Stimulated activated memory B cell treated with anti-CD40 and anti-IgM and Interleukin-4, amounts not matched to agents 10 μg/mL and 1 μg/mL and 100 μg/mL, for 72 hours (primary cell): ENCODE measurements at places on chromosomes 5 and 9.

DNA sequence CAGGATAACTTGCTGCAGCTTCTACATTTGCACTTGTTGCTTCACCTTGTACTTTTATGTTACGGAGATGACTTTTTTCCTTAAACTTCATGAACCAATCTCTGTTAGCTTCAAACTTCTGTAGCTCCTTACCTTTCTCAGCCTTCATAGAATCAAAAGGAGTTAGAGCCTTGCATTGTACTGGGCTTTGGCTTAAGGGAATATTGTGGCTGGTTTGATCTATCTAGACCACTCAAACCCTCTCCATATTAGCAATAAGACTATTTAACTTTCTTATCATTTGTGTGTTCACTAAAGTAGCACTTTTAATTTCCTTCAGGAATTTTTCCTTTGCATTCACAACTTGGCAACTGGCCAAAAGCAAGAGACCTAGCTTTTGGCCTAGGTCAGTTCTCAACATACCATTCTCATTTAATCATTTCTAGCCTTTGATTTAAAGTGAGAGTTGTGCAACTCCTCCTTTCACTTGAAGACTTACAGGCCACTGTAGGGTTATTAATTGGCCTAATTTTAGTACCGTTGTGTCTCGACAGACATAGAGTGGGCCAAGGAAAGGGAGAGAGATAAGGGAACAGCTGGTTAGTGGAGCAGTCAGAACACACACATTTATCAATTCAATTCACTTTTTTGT is 63.7 kb downstream of the SHOC1 start:
- no peak for ATAC-seq

DNA sequence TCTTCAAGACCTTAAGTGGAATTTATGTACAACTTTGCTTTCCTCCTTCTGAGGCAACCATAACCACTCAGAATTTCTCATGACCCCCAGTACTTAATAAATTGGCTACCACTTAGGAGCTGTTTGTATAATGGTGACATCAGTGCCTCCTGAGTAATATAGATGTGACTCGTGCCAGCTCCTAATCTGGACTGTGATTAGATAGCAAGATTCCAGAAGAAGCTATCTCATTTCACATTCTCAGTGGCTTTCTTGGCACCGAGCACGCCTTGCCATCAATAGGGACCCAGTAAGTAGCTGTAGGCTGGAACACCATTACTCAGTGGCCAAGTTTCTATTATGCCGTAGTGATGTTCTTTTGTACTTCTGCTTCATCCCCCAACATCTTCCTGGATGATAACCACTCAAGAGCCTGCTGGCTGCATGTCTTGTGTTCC is 228.8 kb downstream of the CD180 start:
- ATAC-seq, result no peak

- ATAC-seq, result peak; percentile 39
These were observed at the start of gene TRPM6 for GRCh38 chr9:74887041-74887980. Gene TRPM6, minus strand, starts transcription at chr9:74887921. Its CDS starts 65 bp downstream, at chr9:74887856.

- peak; percentile 89 for ATAC-seq
These were observed 17.7 kb downstream of the MARVELD2 start for GRCh38 chr5:69432412-69433206.

DNA sequence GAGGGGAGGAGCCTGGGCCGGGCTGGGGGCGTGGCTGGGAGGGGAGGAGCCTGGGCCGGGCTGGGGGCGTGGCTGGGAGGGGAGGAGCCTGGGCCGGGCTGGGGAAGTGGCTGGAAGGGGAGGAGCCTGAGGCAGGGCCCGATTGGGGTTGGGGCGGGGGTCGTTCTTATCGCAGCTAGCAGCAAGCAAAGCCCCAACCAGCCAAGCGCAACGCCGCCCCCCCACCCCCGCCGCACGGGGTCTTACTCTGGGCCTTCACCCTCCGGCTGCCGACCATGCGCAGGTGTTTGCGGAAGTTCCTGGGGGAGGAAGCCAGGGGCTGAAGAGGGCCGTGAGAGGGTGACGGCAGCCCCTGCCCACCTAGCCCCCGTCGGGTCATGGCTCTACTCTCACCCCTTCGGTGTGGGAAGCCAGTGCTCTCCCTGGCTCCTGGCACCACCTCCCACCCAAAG is 5.0 kb downstream of the NSMF start:
- peak; percentile 22 for ATAC-seq

- ATAC-seq, result no peak
These were observed 2.4 kb downstream of the CARD19 start for GRCh38 chr9:93098236-93098946.

- no peak for ATAC-seq
These were observed 297.7 kb downstream of the MSX2 start for GRCh38 chr5:175021841-175022625.

DNA sequence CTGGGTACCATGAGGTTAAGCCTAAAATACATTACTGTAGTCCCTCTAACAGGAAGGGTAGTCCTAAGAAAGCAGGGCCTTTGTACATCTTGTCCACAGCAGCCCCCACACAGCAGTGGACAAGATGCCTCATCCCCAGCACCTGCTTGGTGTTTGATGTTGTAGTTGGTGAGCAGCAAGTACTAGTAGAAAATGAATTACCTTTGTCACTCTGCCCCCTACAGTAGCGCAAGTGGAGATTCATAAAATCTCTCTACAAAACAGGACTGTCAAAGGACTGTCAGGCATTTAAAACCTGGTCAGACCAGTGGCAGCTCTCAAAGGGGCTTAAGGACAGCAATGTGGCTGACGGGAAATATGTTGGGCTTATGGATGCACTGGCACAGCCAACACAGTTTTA is 122.5 kb downstream of the TMEM174 start:
- ATAC-seq, result no peak

- ATAC-seq, result no peak
These were observed 34.0 kb downstream of the KIAA1958 start for GRCh38 chr9:112520656-112521055.

GRCh38 chr5:167953151-167953798 is 338.2 kb upstream of the WWC1 start:
- ATAC-seq, result no peak

GRCh38 chr5:914612-915011 is 21.9 kb downstream of the TRIP13 start:
- no peak for ATAC-seq

GRCh38 chr5:61330341-61330844 is 1.7 kb upstream of the ZSWIM6 start:
- ATAC-seq, result no peak

DNA sequence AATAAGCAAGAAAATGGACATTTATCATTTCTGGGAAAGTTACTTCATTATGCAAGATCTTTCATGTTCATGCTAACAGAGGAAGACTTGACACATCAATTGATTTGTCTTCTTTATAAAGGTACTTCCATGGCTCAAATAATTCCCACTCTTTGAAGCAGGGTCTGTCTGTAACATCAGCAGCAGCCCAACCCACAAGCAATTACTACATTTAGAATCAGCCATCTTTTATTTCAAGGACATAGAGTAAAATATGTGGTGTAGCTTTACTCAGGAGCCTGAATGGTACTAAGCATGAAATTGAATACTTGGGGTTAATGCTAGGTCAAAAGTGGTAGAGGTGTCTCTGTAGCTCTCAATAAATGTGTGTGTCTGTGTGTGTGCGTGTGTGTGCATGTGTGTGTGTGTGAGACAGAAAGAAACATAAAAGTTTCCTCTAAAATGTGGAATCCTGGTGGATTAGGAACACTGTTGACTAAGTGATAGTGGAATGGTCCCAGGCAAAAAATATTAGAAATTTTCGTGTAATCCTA is 581.1 kb downstream of the CAAP1 start:
- no peak for ATAC-seq

GRCh38 chr9:81789721-81790120 is 100.4 kb upstream of the TLE1 start:
- no peak for ATAC-seq

- ATAC-seq, result no peak
These were observed 20.6 kb downstream of the CLPTM1L start for GRCh38 chr5:1324301-1324700.

DNA sequence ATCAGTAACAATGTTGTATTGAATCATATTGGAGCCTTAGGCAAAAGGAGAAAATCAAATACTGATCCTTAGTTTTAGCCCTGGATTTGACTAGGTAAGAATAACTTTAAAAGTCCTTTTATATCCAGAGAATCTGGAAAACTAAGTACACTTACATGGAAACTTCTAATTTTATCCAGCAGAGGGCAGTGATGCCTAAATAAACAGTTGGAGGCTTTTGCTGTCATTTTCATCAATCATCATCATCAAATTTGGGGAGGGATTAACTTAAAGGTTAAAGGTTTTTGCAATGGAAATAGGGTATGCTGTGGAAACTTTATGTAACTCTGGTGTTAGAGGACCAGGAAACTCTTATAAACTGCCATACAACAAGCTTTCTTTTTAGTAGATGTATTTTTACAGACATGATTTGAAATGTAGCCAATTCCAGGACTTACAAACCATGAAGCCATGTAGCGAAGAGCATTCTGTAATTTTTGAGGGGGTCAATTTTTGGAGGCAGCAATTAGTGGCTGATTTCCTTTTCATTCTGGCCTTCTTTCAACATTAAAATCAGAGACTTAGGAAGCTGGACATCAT is 112.7 kb downstream of the OSTF1 start:
- ATAC-seq, result no peak

DNA sequence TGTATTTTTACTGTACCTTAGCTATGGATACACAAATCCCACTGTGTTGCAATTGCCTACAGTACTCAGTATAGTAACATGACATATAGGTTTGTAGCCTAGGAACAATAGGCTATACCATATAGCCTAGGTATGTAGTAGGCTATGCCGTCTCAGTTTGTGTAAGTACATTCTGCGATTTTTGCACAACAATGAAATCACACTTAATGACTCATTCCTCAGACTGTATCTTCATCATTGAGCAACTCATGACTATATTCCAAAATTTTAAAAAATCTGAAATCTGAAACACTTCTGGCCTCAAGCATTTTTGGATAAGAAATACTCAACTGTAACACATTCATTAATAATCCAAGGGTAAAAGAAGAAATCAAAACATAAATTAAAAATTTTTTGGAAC is 666.8 kb upstream of the GRAMD2B start:
- ATAC-seq, result no peak

DNA sequence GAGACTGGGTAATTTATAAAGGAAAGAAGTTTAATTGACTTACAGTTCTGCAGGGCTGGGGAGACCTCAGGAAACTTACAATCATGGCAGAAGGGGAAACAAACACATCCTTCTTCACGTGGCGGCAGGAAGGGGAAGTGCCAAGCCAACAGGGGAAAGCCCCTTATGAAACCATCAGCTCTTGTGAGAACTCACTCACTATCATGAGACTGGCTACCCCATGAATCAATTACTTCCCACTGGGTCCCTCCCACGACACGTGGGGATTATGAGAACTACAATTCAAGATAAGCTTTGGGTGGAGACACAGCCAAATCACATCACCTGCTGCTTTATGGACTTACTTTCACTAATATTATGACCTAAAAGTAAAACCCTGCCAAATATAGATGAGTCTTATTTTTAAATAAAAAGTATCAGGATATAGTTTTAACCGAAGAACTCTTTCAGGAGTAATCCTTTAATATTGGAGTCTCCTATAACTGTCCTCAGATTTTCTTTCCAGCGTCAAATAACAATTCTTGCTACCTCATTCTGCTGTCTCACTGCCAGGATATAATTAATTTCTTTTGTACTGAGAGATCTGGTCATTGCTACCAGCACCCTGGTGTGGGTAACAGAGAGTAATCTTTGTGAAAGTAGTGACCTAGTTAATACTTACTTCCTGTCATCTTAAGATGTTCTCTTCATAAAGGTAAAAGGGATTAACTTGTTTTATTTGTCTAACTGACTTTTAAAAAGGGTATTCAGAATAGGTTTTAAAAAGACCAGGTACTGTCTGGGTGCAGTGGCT is 68.6 kb downstream of the NLN start:
- ATAC-seq, result peak; percentile 34

GRCh38 chr5:131230406-131230805 is 33.4 kb upstream of the CDC42SE2 start:
- ATAC-seq, result peak; percentile 57

DNA sequence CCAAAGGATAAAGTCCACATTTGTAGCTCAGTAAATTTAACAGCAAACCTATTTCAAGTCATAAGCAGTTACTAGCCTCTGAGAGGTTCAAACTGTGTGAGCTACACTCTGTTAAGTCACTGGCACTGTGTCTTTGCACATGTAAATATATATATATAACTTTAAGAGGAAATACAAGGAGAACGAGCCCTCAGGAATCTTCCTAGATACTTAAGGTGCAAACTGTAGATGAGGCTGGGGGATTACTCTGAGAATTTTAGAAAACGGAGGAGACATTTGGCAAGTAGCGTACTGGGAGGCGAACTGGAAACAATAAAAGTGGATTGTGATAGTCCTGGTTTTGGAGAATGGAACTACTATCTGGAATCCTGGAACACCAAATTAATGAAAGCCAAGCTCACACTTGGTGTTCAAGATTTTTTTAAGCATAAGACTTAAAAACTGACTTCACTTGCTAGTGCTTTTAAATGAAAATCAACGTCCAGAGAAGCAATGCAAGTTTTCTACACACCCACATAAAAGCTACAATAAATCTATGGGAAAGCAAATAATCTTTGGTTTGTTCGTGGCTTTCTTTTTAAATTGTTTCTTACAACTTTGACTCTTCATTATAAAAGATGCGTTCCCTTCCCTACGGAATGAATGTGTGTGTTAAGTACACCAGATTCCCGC is 1057.0 kb upstream of the DMAC1 start:
- ATAC-seq, result no peak

- no peak for ATAC-seq
These were observed 51.3 kb upstream of the IRX4 start for GRCh38 chr5:1934056-1934394.

GRCh38 chr5:128212191-128212806 is 128.7 kb downstream of the SLC12A2 start:
- ATAC-seq, result no peak

DNA sequence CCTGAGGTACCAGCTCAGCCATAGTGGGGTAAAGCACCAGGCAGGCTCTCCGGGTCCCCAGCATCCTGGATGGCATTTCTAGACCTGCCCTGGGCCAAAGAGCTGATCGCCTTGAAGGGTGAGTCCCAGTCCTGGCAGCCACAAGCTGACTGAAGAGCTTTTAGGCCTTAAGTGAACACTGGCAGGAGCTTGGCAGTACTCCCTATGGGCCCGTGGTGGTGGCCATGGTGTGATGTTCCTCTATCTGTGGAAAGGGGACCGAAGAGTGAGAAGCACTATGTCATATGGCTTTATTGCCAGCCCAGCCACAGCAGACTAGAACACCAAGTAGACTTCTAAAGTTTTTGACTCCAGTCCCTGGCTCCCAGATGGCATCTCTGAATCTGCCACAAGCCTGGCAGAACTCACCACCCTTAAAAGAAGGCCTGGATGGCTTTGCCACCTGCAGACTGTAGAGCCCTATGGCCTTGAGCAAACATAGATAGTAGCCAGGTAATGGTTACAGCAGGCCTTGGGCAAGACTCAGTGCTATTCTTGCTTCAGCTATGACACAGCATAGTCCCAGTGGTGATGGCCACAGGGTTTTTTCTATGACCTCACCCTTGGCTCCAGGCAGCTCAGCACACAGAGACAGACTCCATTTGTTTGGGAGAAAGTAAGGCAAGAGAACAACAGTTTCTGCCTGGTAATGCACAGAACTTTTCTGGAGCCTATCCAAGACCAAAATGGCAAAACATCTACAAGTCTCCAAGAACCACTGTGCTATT is 801.5 kb upstream of the DMAC1 start:
- no peak for ATAC-seq
